ENCODE measurements at places on chromosomes 2 and 18. TPM values are rescaled to one million over a fixed set of nuclear protein-coding genes. Genes with fewer than 3 reads are reported as not detected.

The SLC23A3 gene
- 0.92 TPM for total RNA-seq

The PLGLB2 gene
- 2.6 TPM for total RNA-seq

The SKA1 gene
- 2.6 TPM for total RNA-seq

The VIL1 gene
- not detected for total RNA-seq

The EFR3B gene
- total RNA-seq, result 6.1 TPM

The ZAP70 gene
- total RNA-seq, result 3.7 TPM

DNA sequence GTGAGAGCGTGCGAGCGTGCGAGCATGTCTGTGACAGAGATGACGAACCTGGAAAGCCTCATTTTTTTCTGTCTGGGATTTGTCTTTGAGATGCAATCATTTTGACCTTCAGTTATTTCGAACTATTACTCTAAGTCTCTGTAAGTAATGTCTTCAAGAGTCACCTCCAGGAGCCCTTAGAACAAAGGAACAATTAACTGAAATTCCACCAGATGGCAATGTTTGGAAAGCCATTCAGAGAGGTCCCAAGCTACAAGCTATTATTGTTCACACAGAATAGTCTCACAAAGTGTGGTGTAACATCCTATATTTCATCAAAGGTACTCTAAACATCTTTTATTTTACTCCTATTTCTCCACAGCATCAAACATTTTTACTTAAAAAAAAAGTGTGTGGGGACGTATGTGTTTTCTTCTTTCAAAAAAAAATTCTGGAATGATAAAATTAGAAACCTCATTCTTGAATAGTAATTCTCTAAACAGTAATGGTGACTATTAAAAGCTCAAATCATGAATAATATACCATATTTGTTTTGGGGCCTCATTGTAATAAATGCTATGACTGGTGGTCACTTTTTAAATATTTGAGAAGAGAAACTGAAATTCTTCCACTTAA lies 35.1 kb upstream of the MAPRE2 start:
- DNase-seq, result peak; percentile 86

DNA sequence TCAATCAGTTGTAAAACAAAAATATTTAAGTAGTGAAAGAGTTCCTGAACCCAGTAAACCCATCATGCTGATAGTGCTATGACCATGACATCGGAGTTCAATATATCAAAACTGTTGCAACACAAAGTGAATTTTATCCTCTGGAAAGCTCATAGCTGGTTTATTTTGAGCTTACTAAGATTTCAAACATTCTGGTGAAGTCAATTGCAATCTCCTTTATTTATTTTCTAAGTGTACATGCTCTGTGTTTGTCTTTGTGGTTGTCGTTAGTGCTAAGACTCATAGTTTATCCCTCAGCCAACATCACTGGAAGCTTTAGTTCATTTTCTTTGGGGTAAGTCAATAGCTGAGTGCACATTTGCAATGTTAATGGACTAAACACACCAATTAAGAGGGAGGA lies 91.9 kb downstream of the QPCT start:
- DNase-seq, result no peak

GRCh38 chr2:7017671-7018281 lies 100.6 kb downstream of the RNF144A start:
- no peak for DNase-seq

- DNase-seq, result peak; percentile 37
Observed at GRCh38 chr2:205936446-205936845, 149.5 kb downstream of the INO80D start.

- no peak for DNase-seq
Observed at GRCh38 chr2:119308793-119309330, 57.8 kb downstream of the C2orf76 start.

All from tongue (tissue), 3 donors.